ENCODE measurements at places on chromosomes 2 and 18. TPM values are rescaled to one million over a fixed set of nuclear protein-coding genes. Genes with fewer than 3 reads are reported as not detected.

Gene PIKFYVE
- total RNA-seq = 13.2 TPM

Gene ANO7
- 0.35 TPM for total RNA-seq

Gene SERPINB10
- not detected for total RNA-seq

Gene FAHD2B
- total RNA-seq = 31.8 TPM

Gene C18orf54
- 1.2 TPM for total RNA-seq

DNA sequence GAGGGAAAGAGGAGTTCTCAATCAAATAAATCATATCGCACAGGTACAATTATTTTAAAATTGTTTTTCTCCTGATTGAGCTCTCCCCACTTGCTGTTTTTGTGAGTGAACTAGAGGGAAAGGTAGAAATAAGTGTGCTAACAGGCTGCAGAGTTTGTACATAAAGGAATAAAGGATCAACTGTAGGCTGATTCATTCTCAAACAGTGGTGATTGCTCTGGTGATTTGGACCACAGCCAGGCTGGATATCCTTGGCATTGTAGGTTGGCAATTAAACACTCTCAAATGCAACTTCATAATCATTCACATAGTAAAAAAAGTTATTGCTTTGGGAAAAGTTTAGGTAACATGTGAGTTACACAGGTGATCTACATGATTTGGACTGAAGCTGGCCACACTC, 29.8 kb downstream of the LRP1B start:
- no peak for DNase-seq

GRCh38 chr2:118274841-118275510, 186.7 kb downstream of the INSIG2 start:
- DNase-seq = no peak

GRCh38 chr2:172280571-172281361, 146.6 kb upstream of the ITGA6 start:
- peak; percentile 47 for DNase-seq

- peak; percentile 85 for DNase-seq
Measured at GRCh38 chr18:6482198-6482977, 67.7 kb upstream of the L3MBTL4 start.

DNA sequence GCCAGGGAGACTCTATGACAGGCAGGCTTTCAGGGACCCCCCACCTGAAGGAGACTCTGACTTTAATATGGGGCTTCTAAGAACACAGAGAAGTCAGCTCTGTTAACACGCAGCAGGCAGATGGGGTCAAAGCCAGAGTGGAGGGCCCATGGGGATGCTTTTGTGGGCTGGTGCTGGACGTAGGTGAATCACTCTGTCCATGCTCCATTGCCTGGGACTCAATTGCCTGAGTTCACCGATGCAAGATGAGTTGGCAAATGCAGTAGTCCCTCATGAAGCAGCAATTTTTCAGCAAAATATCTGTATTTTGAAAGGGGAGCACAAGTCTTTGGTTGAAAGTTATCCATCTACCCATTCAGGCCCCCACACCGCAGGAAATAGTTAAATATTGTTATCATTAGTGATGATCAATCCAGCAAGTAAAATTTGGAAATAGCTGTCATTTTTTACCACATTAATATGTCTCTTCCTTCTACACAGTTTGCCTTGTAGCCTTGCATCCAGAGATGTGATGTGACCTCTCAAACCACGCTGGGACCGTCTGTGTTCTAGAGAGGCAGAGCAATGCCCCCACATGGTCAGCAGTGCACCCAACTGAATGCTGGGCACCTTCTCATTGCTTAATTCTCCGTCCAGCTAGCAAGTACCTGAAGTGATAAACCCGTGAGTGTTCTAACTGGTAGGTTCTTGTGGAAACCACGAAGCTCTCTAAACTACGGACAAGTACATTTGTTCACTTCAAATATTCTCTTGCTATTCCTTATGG, 34.8 kb upstream of the FAM110C start:
- DNase-seq = no peak

- DNase-seq = no peak
Measured at GRCh38 chr2:235876099-235876679, 292.0 kb downstream of the GBX2 start.

Measured in Right ventricle myocardium superior (tissue), 1 donor.